ENCODE measurements at places on chromosomes 3 and 15. TPM values are rescaled to one million over a fixed set of nuclear protein-coding genes. Genes with fewer than 3 reads are reported as not detected.

NUDT16 gene
- 20.5 TPM for total RNA-seq

CFAP92 gene
- total RNA-seq = not detected

APBA2 gene
- 11.7 TPM for total RNA-seq

NANOGP8 gene
- total RNA-seq = not detected

UBAP1L gene
- total RNA-seq = 0.34 TPM

GABRR3 gene
- total RNA-seq = not detected

ROPN1 gene
- total RNA-seq = not detected

ABI3BP gene
- 6.8 TPM for total RNA-seq

AADACL2 gene
- total RNA-seq = not detected

DAZL gene
- total RNA-seq = not detected

VIPR1 gene
- total RNA-seq = 0.09 TPM

ATP2B2 gene
- not detected for total RNA-seq

C3orf38 gene
- total RNA-seq = 14.7 TPM

ATP13A5 gene
- total RNA-seq = not detected

CHMP2B gene
- total RNA-seq = 22.0 TPM

DNAH12 gene
- not detected for total RNA-seq

GOLGA8M gene
- total RNA-seq = 1.8 TPM

GAP43 gene
- total RNA-seq = under 0.01 TPM
